Fibroblast of lung (primary cell): ENCODE measurements at places on chromosomes 1 and 21. TPM values are rescaled to one million over a fixed set of nuclear protein-coding genes. Genes with fewer than 3 reads are reported as not detected.

DNA sequence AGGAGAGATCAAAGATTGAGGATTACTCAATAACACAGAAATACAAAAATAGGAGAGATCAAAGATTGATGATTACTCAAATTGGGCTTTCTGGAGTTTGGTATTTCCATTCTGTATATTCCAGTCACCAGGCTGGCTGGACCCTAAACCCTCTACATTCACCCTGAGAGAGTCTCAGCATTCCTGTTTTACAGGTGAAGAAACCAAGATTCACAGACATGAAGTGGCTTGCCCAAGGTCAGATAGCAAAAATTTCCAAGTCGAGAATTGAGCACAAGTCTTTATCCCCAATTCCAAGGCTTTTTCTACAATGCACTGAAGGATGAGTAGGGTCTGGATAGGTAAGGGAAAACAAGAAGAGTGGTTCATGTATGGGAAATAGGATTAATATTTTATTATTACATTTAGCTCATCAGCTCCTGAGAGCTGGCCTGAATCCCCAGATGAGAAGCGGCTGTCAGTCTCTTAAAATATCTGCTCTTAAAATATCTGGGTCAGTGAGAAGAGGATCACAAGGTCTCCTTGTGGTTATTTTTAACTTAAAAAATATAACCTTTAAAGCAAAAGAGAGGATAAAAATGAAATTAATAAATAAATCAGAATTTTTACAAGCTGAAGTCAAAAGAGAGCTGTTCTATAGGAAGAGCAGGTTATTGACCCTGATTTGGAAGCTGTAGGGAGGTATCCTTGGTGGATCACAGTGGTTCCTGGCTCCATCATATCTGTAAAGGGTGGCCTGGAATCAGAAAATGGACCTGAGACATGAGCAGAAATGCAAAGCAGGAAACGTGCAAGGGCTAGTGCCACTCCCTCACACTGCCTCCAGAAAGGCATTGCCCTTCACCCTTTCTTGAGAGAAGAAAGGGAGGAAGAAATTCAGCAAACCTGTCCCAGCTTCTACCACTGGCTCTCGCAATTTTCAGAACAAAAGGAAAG lies 29.1 kb upstream of the SEC16B start:
- no peaks in the 10 kb centered on the region for H3K36me3 ChIP-seq
- no peak overlapping the region for H3K27ac ChIP-seq
- H3K4me1 ChIP-seq = no peaks in the 10 kb centered on the region
- no peak for DNase-seq
- no peaks in the 10 kb centered on the region for H3K27me3 ChIP-seq
- H3K4me3 ChIP-seq = no peak overlapping the region

GRCh38 chr21:45997495-45998275 lies 16.1 kb downstream of the COL6A1 start:
- no peaks in the 10 kb centered on the region for H3K27me3 ChIP-seq
- H3K4me1 ChIP-seq = no peaks in the 10 kb centered on the region
- H3K27ac ChIP-seq = no peak overlapping the region
- H3K4me3 ChIP-seq = no peak overlapping the region
- peaks cover 84% of the 10 kb centered on the region for H3K36me3 ChIP-seq

- H3K4me3 ChIP-seq = no peak overlapping the region
- DNase-seq = no peak
- no peaks in the 10 kb centered on the region for H3K4me1 ChIP-seq
- peaks cover 3% of the 10 kb centered on the region for H3K27me3 ChIP-seq
- H3K36me3 ChIP-seq = no peaks in the 10 kb centered on the region
- H3K27ac ChIP-seq = no peak overlapping the region
Observed at GRCh38 chr21:33162436-33162951, 67.2 kb upstream of the IFNAR2 start.

- H3K36me3 ChIP-seq = no peaks in the 10 kb centered on the region
- no peaks in the 10 kb centered on the region for H3K27me3 ChIP-seq
- no peaks in the 10 kb centered on the region for H3K4me1 ChIP-seq
- no peak overlapping the region for H3K27ac ChIP-seq
- no peak overlapping the region for H3K4me3 ChIP-seq
- no peak for DNase-seq
Observed at GRCh38 chr1:36883315-36883949, 150.9 kb downstream of the GRIK3 start.

DNA sequence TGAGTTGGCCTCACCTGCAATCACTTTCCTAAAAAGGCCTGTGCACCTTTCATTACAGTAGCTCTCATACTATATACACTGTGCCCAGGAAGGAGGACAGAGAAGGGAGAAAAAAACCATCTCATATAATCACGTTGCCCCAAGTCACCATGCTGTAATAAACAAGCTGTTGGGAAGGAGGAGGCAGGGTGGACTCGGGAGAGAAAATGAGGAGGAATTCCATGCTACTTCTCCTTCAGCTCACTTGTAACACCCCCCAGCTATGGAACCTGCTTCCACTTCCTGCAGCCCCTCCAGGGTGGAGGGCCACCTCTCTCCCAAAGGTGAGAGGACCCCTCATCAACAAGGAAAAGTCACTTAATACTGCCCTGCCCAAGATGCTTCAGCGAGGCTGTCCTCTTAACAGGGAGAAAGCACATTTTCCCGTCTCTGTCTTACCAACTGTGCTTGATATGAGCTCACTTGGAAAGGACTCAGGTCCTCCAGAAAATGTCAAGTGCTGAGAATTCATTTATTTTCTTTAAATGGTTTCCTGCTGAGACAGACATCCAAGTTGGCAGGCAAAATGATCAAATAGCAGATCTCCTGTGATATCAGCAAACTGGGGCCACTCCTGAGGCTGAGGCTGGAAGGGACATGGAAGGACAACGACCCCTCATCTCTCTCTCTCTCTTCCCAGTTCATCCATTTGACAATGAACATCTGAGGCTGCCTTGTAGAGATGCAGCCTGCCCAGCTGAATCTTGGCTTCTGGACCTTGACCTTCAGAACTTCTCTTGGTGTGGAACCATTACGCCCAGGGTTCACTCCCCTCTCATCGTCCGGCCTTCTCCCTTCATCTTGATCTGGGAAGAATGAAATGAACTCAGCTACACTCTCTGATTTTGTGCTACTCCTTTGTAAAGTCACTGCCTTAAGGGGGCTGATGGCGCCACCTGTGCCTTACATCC lies 54.0 kb downstream of the CAPN9 start:
- no peak for DNase-seq
- H3K4me1 ChIP-seq = no peaks in the 10 kb centered on the region
- H3K27ac ChIP-seq = no peak overlapping the region
- H3K36me3 ChIP-seq = no peaks in the 10 kb centered on the region

DNA sequence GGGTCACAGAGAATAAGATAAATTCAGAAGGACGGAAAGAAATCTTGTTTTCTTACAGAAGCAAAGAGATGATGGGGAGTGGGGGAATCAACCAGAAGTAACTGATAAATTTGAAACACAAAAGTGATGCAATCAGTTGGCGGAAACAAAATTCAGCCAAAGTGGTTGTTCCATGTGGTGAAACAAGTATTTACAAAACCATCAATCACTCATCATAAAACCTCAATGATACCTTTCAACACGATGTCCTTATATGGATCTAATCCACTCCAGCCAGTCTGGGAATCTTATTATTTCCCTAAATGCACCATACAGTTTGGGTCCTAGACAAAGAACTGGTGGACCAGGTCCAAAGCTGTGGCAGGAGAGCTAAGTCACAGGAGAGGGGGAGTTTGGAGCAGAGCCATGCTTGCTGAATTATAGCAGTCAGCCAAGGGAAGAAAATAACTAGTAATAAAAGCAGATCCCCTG lies 303.8 kb upstream of the LRRC7 start:
- H3K27ac ChIP-seq = no peak overlapping the region
- DNase-seq = peak; percentile 51

DNA sequence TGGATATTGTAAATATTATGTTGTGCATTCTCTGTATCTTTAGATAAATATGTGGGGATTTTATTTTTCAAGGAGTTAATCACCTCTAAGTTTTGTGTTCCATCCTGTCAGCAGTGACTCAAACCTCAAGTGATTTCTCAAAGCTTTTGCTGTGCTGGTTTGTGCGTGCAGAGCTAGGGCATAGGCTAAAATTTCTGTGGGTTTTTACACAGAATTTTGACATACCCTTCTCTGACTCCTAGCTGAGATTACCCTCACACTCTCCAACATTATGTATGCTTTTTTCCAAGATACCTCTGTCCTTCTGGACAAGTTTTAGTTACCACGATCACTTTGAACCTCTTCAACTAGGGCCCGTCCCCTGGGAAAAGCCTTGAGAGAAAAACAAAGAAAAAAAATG lies 384.9 kb downstream of the NCAM2 start:
- H3K27ac ChIP-seq = no peak overlapping the region
- H3K4me1 ChIP-seq = no peaks in the 10 kb centered on the region
- H3K27me3 ChIP-seq = no peaks in the 10 kb centered on the region
- H3K36me3 ChIP-seq = no peaks in the 10 kb centered on the region
- no peak overlapping the region for H3K4me3 ChIP-seq
- peak; percentile 50 for DNase-seq

GRCh38 chr1:209397371-209397770 lies 186.1 kb upstream of the CAMK1G start:
- H3K36me3 ChIP-seq = no peaks in the 10 kb centered on the region
- no peak for DNase-seq
- H3K27me3 ChIP-seq = no peaks in the 10 kb centered on the region
- H3K27ac ChIP-seq = no peak overlapping the region
- no peak overlapping the region for H3K4me3 ChIP-seq

DNA sequence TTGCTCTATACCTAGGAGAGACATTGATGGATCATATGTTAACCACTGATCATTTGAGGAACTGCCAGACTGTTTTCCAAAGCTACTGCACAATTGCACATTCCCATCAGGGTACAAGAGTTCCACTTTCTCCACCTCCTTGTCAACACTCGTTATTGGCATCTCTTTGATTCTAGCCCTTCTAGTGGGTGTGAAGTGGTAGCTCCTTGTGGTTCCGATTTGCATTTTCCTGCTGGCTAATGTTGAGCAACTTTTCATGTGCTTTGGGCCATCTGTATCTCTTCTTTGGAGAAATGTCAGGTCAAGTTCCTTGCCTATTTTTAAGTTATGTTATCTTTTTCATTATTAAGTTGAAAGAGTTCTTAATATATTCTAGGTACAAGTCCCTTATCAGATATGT lies 90.1 kb downstream of the DMRTB1 start:
- H3K4me3 ChIP-seq = no peak overlapping the region
- H3K27ac ChIP-seq = no peak overlapping the region
- no peak for DNase-seq
- no peaks in the 10 kb centered on the region for H3K36me3 ChIP-seq

GRCh38 chr1:162699366-162699765 lies 67.1 kb downstream of the DDR2 start:
- peaks cover 14% of the 10 kb centered on the region for H3K4me1 ChIP-seq
- no peak overlapping the region for H3K4me3 ChIP-seq
- no peak for DNase-seq
- H3K27ac ChIP-seq = no peak overlapping the region
- no peaks in the 10 kb centered on the region for H3K36me3 ChIP-seq

DNA sequence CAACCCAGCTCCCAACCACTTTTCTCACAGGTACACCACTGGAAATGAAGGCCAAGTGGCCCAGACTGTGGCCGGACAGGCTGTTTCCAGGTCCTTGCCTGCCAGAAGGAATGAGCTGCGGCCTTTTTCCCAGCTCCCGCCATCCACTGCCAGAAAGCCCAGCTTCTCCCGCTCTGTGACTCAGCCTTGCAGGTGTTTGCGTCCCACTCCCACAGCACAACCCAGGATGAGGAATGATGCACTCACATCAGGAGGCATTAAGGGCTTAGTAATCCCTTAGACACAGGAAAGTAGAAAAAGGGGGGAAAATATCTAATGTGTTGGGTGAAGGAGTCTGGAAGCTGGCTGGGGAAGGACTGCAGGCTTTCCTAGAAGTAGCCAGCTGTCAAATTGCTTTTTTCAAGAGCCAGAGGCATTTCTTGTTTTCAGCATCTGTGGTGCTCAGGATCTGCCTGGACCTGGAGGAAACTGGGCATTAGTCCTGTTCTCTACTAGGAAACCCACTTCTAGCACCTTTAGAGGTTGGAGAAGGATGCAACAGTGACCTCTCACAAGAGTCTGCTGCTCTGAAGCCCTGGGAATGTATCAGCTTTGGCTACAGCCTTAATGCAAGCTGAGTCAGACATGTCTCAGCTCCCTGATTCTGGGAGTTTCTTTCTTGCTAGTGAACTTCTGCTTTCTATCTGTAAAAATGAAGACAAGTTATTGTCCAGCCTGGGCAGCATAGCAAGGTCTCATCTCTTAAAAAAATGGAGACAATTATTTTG lies 13.2 kb upstream of the MAP1LC3C start:
- H3K27ac ChIP-seq = no peak overlapping the region
- no peaks in the 10 kb centered on the region for H3K27me3 ChIP-seq
- no peak overlapping the region for H3K4me3 ChIP-seq
- no peaks in the 10 kb centered on the region for H3K36me3 ChIP-seq

- DNase-seq = no peak
- no peaks in the 10 kb centered on the region for H3K36me3 ChIP-seq
- H3K4me1 ChIP-seq = no peaks in the 10 kb centered on the region
- H3K27ac ChIP-seq = no peak overlapping the region
- H3K27me3 ChIP-seq = no peaks in the 10 kb centered on the region
- H3K4me3 ChIP-seq = no peak overlapping the region
Observed at GRCh38 chr1:94721240-94721639, 98.9 kb upstream of the SLC44A3 start.

DNA sequence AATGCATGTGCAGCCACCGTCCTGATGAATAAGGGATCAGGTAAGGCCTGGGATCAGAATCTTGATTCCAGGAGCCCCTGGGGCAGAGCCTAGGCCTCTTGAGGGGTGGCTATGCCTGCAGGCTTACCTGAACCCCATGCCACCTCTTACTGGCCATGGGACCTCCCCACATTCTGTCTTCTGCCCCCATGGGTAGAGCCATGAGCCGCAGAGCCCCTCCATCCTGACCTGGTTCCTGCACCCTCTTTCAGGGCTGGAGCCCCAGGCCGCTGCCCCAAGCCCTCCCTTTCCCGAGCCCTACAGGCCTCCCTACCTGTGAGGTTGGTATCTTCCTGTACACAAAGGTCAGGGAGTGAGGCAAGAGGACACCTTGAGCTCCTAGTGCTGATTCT lies 120.8 kb downstream of the DMRTB1 start:
- no peak for DNase-seq
- no peak overlapping the region for H3K4me3 ChIP-seq
- H3K4me1 ChIP-seq = no peaks in the 10 kb centered on the region
- H3K36me3 ChIP-seq = no peaks in the 10 kb centered on the region
- H3K27ac ChIP-seq = no peak overlapping the region

GRCh38 chr1:85847356-85847755 lies 139.1 kb upstream of the ZNHIT6 start:
- H3K4me1 ChIP-seq = no peaks in the 10 kb centered on the region
- H3K27ac ChIP-seq = no peak overlapping the region
- H3K27me3 ChIP-seq = no peaks in the 10 kb centered on the region
- DNase-seq = no peak
- H3K4me3 ChIP-seq = no peak overlapping the region
- H3K36me3 ChIP-seq = no peaks in the 10 kb centered on the region

PGLYRP4 gene
- total RNA-seq = not detected in 2 replicates

PADI1 gene
- not detected in 2 replicates for total RNA-seq

ENSA gene
- total RNA-seq = 53.7 and 78.1 TPM in 2 replicates

MYOC gene
- 1.2 and 2.1 TPM in 2 replicates for total RNA-seq

ATP1B1 gene
- total RNA-seq = 9.0 and 21.1 TPM in 2 replicates

RBP7 gene
- total RNA-seq = not detected in 2 replicates

PCBP3 gene
- 1.7 and 5.1 TPM in 2 replicates for total RNA-seq

ADGRB2 gene
- 7.4 and 10.4 TPM in 2 replicates for total RNA-seq

PPOX gene
- 9.2 and 12.2 TPM in 2 replicates for total RNA-seq
